ENCODE measurements at places on chromosomes 4 and X.

DNA sequence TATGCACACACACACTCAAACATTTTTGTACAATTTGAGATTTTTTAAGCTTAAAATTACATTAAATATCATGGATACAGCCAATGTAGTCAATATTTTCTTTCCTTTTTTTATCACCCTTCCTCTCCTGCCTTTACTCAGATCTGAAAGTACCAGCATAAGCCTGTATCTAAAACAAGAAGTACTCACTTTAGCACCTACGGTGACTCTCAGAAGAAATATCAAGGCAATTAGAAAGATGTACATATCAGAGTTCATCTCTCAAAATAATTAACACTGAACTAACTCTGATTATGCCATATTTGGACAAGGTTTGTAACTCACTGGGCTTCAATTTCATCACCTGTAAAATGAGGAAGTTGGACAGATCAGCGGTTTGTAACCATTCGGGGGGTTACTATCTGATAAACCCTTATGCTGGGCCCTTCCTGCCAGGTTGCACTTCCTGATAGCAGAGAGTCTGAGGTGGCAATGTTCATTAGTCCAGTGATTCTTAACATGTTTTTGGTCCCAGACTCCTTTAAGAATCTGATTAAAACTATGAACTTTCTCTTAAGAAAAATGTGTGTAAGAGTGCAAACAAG is 5.7 kb upstream of the GPR174 start:
- DNase-seq, result no peak

- DNase-seq, result no peak
Measured at GRCh38 chrX:140572724-140573123, 67.9 kb upstream of the SOX3 start.

DNA sequence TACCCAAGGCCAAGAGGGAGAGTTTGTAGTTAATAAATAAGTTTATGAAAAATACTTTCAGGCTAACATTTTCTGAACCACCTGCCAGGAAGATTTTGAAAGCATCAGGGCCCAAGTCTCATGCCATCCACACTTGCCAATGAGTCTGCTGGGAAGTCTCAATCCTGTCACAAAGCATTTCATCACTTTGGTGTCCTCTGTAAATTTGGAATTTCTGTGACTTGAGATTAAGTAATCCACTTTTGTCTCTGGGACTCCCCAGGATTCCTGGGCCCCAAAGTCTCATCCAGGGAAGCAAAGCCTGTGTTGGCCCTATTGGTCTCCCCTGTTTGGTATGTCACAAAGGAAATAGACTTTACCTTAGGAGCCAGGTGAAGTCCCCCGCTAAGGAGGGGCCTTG is 99.2 kb upstream of the GPC4 start:
- DNase-seq, result no peak

- no peak for DNase-seq
Measured at GRCh38 chrX:65203545-65203944, 227.3 kb upstream of the ZC4H2 start.

GRCh38 chr4:1993169-1993516 is 15.6 kb downstream of the NELFA start:
- DNase-seq, result no peak

- no peak for DNase-seq
Measured at GRCh38 chr4:653080-653821, 20.8 kb downstream of the ATP5ME start.

GRCh38 chr4:85774000-85774399 is 299.1 kb downstream of the ARHGAP24 start:
- DNase-seq, result no peak

DNA sequence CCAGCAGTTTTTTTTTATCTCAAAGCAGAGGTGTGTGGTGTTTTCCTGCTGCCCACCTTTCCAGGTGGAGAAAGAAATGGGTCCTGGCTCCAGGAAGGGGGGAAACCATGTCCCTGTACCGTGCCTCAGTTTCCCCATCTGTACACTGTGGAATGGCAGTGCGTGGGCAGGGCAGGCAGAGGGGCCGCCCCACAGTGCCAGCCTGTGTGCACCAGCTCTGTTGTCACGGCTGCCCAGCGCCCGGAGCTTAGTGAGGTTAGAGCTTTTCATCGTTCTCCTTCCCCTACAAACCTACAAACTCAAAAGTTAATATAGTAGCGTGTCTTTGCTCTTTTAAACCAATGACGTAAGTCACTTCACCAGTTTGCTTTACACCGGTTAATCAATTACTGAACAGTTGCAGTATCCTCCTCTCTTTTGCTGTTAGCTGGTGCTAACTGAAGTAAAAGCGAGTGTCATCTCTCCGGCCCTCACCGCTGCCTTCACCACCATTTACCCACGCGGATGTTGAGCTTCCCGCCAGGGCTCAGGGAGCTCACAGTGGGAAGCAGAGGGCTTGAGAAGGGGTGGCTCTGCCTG is 114.8 kb upstream of the ADRA2C start:
- no peak for DNase-seq

GRCh38 chr4:75343333-75343732 is 170.9 kb downstream of the RCHY1 start:
- DNase-seq, result no peak

DNA sequence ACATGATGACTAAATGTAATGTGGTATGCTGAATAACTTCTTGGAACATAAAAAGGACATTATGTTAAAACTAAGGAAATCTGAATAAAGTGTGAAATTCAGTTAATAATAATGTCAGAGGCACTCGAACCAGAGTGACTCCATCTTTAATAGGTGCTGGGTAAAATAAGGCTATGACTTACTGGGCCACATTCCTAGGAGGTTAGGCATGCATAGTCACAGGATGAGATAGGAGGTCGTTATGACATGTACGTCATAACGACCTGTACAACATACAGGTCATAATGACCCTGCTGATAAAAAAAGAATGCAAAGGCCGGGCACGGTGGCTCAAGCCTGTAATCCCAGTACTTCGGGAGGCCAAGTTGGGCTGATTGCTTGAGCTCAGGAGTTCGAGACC is 28.9 kb upstream of the OPHN1 start:
- no peak for DNase-seq

GRCh38 chr4:100146756-100147155 is 43.5 kb downstream of the DDIT4L start:
- no peak for DNase-seq

- no peak for DNase-seq
Measured at GRCh38 chrX:50168241-50168687, 32.5 kb downstream of the AKAP4 start.
